ENCODE measurements at places on chromosomes 2 and 18.

GRCh38 chr2:180871649-180872048, 108.8 kb upstream of the UBE2E3 start:
- no peak for DNase-seq

DNA sequence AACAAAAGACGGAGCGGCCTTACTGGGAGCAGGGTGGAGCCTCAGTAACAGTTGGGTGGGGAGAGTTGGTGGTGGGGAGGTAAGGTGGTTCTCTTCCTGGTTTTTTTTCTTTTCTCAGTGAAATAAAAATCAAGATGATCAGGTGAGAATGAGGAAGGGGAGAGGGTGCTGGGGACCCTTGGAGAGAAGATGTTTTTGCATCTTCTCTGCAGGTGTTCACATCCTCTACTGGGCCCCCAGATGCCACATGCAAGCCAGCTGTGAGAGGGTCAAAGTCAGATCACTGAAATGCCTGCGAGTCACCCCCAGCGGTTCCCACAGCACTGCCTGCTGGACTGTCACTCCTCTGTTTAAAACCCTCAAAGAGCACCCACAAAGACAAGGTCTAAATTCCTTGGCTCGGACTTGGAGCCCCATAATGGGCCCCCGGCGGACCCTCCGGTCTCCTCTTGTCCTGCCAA, 69.8 kb upstream of the FHL2 start:
- no peak for DNase-seq

DNA sequence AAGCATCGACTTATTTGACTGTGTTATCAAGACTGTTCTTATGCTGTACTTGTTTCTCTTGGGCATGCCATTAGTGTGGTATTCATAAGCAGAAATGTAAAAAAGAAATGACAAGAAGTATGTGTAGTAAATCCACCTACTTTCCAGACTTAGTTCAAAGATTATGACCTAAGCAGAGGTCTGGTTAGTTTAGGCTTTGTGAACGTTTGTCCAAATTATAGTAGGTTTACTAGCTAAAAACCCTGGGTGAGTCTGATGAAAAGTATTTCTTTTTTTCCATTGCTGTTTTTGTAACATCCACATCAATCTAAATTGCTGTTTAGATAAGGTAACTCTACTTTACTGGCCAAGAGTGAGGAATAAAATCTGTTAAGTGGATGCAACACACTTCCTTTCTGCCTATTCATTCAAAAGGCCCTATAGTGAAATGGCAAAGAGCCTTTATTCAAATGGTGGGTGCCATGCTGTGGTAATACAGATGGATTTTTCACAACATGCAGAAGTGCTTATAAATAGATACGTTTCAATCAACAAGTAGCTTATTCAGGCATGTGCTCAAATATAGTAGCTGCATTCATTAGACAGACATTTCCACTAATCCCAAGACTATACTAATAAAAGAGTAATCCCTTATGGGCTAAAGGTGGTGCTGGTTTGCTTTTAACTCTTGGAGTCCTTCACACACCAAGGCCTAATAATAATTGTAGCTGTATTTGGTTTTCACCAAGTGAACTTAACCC, 122.5 kb upstream of the LTBP1 start:
- DNase-seq = no peak

GRCh38 chr2:25420820-25421237, 79.1 kb upstream of the DNMT3A start:
- DNase-seq = no peak

DNA sequence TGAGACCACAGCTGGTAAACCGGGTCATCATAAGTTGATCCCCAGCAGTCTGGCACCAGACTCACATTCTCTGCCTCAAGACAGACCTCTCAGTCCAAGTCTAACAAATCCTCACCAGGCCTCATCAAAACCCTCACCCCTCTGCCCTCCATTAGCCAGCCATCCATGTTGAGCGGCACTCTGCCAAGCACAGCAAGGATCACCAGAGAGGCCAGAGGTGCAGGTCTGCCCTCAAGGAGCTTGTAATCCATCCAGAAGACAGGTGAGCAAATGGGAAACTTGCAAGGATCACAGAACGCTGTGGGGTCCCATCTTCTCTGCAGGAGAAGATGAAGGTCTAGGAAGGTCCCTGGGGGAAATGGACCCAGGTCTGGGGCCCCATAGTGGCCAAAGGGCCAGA, 63.6 kb downstream of the TNS1 start:
- no peak for DNase-seq

- no peak for DNase-seq
These were observed 28.7 kb downstream of the GEMIN6 start for GRCh38 chr2:38806733-38807059.

DNA sequence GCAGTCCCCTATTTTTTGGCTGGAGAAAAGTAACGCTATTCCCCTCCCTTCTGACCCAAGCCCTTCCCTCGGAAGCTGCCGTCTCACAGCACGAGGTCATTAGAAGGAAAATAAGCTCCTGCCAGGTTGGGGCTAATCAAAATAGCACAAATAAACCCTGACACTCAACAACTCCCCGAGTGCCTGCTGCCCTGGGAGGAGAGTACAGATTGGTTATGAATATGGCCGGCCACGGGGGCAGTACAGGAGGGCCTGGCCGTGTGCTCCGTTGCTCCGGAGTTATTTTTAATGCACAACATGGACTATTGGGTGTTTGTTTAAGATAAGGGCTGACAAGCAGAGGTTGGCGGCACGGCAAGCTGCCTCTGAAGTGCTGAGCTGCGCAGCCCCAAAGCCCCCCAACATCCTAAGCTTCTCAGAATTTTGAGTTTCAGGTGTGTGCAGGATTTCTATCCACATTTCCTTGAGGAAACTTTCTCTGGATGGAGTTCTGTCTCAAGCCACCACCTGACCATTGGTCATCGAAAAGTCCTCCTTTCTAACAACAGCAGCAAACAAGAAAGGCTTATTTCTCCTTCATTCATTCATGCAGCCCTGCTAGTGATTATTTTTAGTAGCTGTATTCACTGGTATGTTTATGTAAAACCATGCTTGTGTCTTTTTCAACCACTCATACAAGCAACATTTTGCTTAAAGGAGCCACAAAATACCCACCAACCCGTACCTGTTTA, 58.7 kb downstream of the PAX3 start:
- no peak for DNase-seq

DNA sequence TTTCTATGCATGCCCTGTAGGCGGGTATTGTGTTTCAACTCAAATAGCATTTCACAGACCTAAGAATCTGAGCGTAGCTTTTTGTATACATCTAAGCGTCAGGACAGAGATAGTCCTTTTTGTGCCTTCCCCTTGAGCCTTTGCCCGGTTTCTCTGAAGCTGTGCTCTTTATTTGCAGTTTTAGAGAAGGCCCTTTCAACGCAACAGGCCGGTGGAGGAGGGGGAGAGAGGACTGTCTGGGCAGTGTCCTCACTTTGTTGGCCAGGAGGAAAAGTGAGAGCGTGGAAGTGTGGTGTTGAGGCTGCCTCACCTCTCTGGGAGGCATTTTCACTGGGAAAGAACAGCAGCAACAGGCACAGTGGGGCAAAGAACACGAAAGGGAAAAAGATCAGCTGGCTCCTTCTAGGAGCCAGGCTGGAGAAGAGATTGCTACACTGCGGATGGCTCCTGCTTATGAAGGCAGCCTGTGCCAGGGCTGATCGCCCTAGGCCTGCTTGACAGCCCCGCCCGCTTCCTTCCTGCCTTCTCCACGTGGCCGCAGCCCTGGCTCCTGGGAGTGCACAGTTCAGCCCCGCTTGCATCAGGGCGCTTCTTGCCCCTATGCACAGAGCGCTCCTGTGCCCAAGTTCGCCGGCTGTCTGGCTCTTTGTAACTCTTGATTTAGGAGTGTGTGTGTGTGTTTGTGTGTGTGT, 195.6 kb upstream of the POU3F3 start:
- no peak for DNase-seq

GRCh38 chr18:32550963-32551362, 80.3 kb upstream of the GAREM1 start:
- no peak for DNase-seq

- no peak for DNase-seq
These were observed 1.0 kb downstream of the PSTPIP2 start for GRCh38 chr18:46070815-46071652.

DNA sequence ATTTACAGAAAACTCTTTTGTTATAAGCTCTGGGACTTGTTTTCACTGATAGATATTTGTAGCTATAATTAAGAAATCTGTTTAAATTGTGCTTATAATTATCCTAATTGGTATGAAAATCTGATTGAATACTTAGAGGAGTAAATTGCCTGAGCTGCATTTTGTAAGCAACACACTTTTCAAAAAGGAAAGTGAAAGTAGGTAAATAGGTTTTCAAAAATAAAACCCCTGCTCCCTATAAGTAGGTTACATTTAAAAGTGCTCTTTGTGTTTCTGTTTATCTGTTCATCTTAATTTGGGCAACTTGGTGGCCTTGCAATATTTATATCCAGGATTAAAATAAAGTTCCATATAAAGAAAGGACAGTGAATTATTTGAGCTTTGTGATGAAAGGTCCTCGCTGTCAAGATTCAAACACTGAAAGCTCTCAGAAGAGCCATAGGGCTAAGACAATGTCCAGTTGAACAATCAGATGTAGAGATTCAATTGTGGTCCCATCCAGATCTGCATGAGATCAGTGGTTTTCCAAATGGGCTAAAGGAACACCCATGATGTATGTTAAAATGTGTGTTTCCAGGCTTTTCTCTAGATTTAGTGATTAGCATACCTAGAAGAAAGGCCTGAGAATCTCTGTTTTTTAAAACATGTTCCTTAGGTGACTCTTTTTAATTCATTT, 371.6 kb downstream of the RPRM start:
- DNase-seq = no peak

DNA sequence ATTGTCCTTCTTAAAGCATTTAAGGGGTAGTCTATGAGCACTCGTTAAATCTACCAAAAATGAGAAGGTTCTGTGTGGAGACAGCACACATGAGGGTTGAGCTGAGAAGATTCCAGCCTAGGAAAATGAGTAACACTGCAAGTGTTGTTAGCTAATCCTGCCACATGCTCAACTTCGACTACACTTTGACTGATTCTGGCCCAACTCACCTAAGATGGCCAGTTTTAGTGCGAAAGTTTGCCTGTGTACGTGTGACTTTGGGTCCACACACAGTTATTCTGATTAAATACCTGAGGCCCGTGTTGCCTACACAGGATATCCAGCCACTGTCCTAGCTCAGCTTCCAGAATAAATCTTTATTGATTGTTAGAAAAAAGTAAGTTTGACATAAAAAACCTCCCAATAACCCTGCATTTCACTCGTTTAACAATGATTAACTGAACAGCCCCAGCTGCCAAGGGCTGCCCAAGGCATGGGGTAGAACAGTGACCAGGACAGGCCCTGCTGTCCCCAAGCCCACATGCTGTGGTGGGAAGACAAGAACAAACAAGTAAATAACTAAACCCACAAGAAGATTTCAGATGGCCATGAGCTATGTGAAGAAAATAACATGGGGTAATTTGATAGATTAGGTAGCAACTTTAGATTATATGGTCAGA, 14.7 kb upstream of the CERS6 start:
- DNase-seq = no peak

- no peak for DNase-seq
These were observed 12.7 kb upstream of the MYCN start for GRCh38 chr2:15927551-15928218.

DNA sequence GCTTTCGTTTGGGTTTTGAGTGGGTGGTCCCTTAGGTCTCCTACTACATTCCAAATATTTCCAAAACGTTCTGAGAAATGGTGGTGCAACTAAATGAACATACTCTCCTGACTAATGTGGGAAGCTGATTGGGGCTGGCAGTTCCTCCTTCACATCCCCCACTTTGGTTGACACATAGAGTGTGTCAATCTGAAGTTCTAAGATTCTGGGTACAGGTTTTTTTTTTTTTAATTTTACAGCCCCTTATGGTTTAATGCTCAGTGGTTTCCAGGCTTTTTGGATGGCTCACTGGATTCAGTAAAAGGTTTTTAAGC, 58.4 kb upstream of the ITGB6 start:
- no peak for DNase-seq

DNA sequence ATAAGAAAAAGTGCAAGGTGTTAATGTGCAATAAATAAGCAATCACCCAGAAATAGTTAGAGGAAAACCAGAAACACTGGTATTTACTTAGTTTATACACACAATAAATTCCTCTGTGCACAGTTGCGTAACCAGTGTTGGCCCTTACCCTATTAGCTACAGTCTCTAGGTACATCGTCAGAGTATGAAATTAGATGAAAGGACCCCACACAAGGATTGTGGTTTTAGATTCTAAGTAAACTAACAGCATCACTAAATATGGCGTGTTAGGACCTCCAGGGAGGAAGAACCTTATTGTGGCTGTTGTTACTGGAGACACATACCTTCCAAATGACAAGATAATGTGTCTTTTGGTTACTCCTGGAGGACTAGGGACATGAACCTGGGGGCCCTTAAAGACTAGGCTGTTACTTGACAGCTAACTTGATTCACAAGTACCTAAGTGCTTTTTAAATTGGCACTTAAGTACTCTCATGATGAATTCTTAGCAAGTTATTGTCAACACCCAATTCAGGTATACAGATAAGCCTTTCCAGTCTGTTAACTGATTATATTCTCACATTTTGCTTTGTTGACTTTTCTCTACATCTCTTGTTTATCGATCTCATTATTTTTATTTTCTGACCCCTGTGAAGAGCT, 115.3 kb downstream of the FEZ2 start:
- DNase-seq = no peak

- no peak for DNase-seq
These were observed 28.7 kb downstream of the KIF1A start for GRCh38 chr2:240791221-240791800.

GRCh38 chr2:3251946-3252345, 125.7 kb downstream of the EIPR1 start:
- no peak for DNase-seq

- no peak for DNase-seq
These were observed 443.6 kb upstream of the TRIB2 start for GRCh38 chr2:12273111-12273510.

DNA sequence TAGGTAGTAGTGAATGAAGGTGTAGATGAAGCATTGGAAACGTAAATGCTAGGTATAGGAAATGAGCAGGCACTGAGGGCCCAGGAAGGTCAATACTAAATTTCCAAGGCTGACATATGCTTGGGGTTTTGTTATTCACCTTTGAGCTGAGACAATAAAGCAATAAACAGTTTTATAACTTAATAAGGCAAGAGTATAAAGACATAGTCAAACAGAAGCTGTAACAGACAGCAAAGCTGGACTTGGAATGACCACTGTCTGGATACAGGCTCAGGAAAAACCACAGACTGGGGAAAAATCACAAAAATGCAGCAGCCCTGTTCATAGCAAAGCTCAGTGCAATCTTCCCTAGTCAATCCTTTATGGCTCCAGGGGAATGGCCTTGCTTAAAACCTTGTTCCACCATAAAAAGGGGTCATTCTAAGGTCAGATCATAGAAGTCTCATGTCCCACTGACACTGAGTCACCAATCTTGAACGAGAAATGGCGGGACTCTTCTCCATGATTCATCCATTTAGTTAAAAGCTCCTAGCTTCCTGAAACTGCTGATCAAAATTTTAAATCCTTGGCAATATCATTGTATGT, 493.3 kb downstream of the CMPK2 start:
- no peak for DNase-seq

DNA sequence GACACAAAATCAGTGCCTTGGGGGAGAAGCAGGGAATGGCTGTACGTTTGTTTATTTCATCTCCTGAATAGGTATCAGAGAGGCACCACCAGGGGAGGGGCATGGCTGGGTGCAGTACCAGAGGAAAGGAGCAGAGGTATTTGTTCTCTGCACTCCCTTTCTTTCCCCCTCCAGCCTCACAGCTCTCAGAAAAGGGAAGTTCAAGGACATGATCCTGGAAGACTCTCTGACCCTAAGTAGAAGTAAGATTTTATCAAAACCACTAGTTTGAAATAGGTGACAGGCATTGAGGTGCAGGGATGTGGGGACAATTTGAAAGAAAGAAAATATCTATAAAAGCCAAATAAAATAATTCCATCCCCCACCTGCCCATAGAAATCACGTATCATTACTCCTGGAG, 136.5 kb downstream of the LRRTM1 start:
- no peak for DNase-seq
